ENCODE measurements at places on chromosomes 7 and 10.

GRCh38 chr7:19143881-19144574, 1.2 kb downstream of the FERD3L start:
- no peak for DNase-seq

DNA sequence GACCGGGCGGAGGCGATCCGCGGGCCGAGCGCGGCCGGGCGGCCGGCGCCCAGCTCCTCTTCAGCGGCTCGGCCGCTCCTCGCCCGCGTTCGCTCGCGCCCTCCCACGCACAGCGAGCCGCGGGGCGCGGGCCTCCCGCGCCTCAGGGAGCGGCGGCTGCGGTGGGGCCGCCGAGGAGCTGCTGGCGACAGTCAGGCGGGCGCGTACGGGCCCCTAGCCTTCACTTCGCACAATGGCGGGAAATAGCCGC, at the start of gene MCMBP:
Gene MCMBP (minus strand): TSS at position 234 of the 250 bp plus-strand sequence. CDS start 259 bp downstream, outside the sequence.
- no peak for DNase-seq

GRCh38 chr7:95628831-95629439, 32.6 kb upstream of the PDK4 start:
- DNase-seq, result no peak

- DNase-seq, result no peak
Measured at GRCh38 chr10:114349522-114350215, 54.6 kb downstream of the AFAP1L2 start.

DNA sequence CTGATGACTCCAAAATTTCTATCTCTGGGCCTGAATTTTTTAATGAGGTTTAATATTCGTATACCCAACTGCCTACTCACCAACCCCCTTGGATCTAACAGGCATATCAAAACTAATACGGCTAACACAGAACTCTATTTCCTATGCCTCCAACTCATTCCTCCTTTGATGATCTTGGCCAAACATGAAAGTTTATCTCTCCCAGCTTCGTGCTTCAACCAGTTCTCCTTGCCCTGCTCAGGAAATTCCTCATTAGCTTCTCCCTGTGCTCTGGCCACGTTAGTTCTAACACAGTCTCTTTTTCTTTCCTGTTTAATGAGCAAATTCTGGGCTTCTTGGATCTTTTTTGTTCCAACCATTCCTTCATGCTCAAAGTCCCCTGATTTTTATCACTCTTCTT, 138.9 kb upstream of the PTN start:
- no peak for DNase-seq
